Germinal center (tissue), 1 donor: ENCODE measurements at places on chromosomes 2 and 18.

GRCh38 chr18:79935499-79935898 lies 16.0 kb downstream of the SLC66A2 start:
- no peak for DNase-seq

- DNase-seq: no peak
These were observed 159.2 kb upstream of the ALKAL2 start for GRCh38 chr2:446963-447530.

- DNase-seq: no peak
These were observed 29.4 kb upstream of the MBP start for GRCh38 chr18:77161961-77162360.

GRCh38 chr18:62126737-62127136 lies 60.1 kb downstream of the PIGN start:
- DNase-seq: no peak

GRCh38 chr2:230219419-230220331 lies at the start of gene SP110:
Gene SP110 (minus strand): TSS chr2:230219984. CDS start chr2:230216927, 3,057 bp downstream.
- DNase-seq: peak; percentile 76
